GM03348 (cell line): ENCODE measurements at places on chromosomes 4 and X.

DNA sequence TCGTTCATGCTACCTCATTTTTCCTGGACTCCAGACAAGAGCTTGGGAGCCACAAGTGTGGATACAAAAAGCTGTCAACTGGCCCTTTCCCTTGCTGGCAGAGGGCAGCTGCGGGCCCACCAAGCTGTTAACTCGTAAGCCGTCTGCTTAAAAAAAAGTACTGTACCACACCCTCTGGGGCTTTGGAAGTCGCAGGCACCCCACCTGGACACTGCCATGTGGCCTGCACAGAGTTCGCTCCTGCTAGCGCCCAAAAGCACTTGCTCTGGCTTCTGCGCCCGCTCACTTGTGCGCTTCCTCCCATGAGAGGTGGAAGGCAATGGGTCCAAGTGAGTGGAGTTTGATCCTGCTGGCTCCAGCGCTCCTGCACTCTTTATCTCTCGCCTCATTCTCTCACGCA, 476.4 kb upstream of the FSTL5 start:
- DNase-seq = no peak

DNA sequence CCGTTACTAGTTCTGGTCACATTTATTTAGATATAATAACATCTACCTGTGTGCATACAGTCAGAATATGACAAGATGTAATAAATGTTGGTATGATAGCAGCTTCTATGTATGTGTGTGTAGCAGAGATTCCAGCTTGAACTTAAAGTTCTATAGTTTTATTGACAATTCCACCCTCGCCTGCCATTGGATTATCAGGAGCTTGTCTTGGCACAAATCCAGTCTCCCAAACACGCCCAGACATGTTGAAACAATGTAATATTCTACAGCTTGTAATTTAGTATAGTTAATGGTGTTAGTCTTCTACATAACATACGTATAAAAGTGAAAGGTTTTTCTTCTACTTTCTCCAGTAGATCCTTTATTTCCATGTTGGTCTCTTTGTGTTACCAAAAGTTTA, 44.4 kb downstream of the BBS12 start:
- DNase-seq = no peak

GRCh38 chr4:165560941-165561340, 182.1 kb downstream of the CPE start:
- DNase-seq = no peak

DNA sequence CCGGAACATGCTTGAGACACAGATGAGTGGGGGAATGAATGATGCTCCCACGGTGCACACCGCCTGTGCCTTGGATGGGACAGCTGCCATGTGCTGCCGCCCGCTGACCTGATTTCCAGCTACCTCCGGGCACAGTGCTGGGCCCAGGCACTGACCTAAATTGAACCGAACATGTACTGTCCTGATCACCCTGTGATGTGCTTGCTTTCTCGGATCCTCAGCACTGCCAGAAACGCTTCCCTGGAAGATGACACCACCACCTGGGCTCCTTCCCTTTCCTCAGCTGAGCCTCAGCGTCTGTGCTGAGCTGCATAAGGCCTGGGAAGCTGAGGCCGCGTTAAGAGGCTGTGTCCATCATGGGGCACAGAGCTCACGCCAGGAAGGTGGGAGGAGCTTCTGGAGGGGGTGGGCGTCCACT, 39.3 kb upstream of the MXD4 start:
- DNase-seq = no peak

DNA sequence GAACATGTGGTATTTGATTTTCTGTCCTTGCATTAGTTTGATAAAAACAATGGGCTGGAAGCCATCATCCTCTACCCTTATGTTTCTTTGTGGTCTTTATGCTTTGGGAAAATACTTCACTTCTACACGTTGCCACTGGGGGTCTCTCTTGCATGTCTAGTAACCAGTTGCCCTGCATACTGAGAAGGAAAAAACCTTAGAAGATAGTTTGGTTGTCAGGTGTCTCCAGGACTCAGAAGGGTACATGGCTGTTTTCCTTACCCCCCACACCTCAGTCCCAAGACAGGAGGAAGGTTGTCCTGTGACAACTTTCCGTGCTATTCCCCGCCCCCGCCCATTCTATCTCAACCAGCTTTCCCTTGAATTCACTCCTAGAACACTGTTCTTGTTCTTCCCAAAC, 62.1 kb upstream of the LANCL3 start:
- no peak for DNase-seq

DNA sequence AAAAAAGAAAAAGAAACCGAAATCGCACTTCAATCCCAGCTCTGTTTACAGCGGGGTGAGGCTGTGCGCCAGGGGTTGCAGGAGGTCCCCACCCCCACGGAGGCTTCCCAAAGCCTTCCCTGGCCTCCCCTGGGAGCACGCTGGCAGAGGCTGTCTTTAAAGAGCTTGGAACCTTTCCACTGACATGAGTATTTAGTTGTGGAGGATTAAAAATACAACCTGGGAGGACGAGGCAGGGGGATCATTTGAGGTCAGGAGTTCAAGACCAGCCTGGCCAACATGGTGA, 69.1 kb downstream of the PPP2R2C start:
- DNase-seq = no peak

- peak; percentile 33 for DNase-seq
Observed at GRCh38 chr4:29046781-29047180, 1673.4 kb upstream of the PCDH7 start.

DNA sequence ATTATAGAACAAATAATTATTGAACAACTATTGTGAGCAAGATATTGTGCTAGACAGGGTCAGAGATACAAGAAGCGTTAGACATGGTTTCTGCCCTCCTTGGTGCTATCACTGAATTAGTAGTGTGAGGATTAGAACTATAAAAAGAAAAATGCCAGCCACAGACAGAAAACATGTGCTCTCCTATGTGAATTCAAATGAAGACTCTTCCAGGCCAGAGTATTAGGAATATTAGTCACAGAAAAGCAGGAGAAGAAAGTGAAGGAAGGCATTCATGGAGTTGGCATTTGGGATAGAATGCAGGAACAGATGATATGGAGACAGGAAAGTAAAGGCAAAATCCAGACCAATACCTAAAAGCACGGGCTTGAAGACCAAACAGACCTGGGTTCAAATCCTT, 179.6 kb upstream of the TENM3 start:
- DNase-seq = peak; percentile 16

GRCh38 chrX:31228415-31228832, 156.6 kb upstream of the FTHL17 start:
- DNase-seq = peak; percentile 61
